Kidney capillary endothelial cell (primary cell): ENCODE measurements at places on chromosomes 2 and 18.

DNA sequence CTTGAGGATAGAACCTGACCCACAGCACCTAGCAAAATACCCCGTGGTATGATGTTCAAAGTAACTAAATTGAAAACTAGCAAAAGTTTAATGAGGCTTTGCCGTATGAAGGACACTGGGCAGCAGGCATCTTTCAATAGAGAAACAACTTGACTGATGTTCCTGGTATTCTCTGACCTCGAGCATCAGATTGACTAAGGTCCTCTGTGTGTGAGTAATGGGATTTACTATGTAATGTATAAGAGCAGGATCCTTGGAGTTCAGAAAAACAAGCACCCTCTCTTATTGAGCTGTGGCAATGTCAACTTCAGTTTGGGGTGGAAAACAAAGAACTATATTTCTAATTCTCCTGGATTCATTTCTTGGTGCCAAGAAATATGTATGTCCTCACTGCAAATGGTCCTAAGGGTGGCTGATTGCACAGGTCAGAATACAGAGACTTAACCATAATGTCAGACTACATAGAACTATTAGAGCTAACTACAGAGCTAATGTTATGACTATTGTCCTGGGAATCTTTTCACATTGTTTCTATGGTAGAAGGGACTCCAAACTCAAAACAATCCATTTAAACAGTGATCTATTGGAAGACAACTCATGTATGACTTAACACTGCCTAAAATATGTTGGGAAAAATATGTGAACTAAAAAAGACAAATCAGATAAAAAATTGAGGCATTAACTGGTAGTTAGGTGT, 4.4 kb downstream of the TNFAIP6 start:
- no peak for DNase-seq

GRCh38 chr2:122307763-122308162, 552.3 kb downstream of the TSN start:
- DNase-seq, result no peak

- DNase-seq, result no peak
Measured at GRCh38 chr2:125842041-125842440, 813.9 kb upstream of the GYPC start.

GRCh38 chr2:155203178-155203577, 504.7 kb downstream of the KCNJ3 start:
- DNase-seq, result no peak

- DNase-seq, result peak; percentile 45
Measured at GRCh38 chr2:27622921-27623384, 5.9 kb downstream of the CCDC121 start.

DNA sequence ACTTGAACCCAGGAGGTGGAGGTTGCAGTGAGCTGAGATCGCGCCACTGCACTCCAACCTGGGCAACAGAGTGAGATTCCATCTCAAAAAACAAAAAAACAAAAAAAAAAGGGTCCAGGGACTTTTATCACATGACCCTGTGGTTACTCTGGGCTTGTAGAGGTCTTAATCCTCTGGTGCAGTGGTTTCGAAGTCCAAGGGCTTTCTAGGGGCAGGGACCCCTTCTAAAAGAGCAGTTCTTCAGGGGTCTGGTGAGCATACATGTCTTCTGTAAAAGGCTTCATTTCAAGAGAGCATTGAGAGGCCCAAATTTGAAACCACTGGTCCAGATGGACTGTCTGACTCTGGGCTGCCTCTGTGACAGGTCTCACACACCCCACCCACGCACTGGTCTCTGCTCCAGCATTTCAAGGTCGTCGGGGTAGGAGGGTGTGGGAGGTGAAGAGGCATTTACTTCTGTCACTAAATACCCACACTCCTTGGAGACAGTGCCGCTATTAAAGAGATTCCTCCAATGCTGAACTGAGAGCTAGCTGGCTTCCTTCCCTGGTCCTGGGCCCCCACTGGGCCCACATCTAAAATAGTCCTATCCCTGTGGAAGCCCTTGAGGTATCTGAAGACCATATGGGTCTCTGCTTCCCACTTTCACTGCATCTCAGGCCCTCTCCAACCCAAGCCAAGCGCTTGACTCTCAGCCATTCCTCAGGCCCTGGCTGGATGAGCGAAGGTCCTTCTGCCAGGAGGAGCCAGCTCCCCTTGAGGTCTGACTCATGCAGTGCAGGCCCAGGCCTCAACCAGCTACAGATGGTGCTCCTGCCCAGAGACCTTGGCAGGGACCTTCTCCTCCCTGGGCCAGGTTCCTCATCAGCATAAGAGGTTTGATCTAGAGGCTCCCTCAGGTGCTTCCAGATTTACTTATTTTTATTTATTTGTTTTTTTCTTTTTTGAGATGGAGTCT, 44.8 kb downstream of the PAX8 start:
- DNase-seq, result no peak

DNA sequence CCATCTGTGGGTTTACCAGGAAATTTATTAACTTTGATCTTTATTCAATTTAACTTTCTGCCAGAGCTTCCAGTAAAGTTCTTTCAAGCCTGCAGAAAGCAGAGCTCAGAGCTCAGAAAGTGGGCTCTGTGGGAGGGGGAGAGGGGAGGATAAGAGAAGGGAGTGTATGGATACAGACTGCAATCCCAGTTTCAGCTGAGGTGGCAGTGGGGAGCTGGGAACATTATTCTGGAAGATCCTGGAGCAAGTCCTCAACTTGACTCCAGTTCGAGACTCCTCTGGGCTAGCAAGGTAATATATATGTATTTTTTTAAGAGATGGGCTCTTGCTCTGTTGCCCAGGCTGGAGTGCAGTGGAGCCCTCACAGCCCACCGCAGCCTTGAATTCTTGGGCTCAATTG, 108.9 kb upstream of the NABP1 start:
- no peak for DNase-seq

DNA sequence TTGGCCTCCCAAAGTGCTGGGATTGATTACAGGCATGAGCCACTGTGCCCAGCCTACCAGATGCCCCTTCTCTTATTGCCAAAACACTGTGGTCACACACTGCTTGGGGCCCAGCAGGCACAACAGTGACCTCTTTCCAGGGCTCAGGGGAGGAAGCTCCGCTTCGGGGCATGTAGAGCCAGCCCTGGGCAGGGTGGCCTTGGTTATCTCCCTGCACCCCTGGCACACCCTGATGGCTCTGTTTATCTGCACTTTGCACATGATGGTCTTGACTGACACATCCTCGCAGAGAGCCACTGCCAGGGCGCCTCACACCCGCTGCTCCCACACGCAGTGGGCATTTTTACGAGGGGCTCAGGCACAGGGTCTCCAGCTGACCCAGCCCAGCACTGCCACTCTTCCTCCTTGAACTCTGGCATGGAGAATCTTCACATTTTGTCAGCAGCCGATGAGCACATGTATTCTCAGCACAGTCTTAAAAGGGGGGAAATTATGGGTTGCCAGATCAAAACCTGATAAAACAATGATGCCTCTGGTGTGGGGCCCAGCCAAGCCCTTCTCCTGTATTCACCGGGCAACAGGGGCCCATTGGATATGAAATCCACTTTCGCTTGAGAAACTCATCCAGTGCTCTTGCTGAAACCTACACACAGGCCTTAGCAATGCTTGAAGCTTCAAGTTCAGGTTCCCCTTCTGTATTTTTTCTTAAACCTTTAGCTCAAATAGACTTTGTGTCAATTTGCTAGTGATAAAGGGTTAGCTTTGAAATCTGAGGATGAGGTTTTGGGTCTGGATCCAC, 5.9 kb downstream of the GYPC start:
- no peak for DNase-seq
